ENCODE measurements at places on chromosomes 5 and 9.

DNA sequence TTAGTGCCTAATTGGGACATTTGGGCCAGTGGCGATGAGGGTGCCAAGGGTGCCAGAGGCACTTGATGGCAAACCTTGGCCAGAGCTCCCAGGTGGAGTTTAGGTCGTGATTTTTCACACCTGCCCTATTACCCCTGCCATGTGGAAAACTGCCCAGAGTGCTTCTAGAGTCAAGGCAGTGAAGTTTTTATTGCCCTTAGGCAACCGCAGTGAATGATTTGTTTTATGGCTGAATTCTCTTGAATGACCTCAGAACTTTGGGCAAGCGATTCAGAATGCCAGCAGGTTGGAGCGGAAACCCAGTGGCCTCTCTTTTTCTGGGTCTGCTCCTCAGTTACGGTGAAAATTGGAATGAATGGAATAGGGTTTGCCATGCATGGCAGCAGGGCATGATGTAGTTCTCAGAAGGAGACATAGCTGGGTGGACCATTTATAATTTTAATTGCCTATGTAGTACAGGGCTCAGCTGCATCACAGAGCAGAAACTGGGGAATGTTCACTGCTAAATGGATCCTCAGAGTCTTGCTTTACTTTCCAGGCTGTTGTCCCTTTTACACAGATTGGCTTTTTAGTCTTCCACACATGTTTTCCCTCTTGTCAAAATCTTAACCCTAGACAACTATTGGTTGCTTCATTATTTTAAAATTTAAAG is 820.0 kb upstream of the SEMA6A start:
- no peak for DNase-seq

- DNase-seq, result no peak
Measured at GRCh38 chr5:17151686-17152085, 65.7 kb upstream of the BASP1 start.

DNA sequence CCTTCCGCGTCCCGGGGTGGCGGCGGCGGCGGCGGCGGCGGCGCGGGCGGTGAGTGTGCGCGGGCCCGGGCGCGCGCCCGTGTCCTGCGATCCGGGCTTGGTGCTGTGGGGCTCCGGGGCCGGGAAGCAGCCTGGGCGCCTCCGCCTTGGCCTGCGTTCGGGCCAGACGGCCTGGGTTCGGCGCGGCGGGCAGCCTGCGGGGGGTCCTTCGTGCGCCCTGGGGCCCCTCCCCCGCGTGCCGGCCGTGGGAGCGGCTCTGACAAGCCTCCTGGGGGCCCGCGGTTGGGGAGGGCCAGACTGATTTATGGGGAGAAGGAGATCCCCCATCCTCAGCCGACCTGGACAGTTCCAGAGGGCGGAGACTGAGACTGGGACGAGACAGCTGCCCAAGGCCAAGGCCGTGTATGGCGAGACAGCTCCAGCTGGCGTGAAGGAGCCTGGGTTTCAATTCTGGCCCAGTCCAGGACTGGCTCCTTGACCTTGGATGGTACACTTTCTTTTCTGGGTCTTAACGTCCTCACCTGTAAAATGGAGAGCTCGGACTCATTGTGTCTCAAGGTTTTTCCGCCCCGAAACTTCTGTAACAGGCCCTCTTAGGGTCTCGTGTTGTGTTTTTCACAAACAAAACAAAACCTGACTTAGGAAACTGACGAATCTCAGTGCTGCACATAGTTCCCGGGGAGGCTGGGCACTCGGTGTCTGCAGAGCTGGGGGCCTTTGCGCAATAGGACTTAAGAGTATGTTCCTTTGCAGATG is 603 bp downstream of the TMEM268 start:
- peak; percentile 46 for DNase-seq

GRCh38 chr9:115013998-115014397 is 83.6 kb upstream of the TNFSF8 start:
- DNase-seq, result peak; percentile 57

GRCh38 chr9:113756476-113757192 is 119.5 kb upstream of the ZNF618 start:
- no peak for DNase-seq

All from mammary epithelial cell (primary cell).